Putamen (tissue), 1 donor: ENCODE measurements at places on chromosomes 7 and 10.

DNA sequence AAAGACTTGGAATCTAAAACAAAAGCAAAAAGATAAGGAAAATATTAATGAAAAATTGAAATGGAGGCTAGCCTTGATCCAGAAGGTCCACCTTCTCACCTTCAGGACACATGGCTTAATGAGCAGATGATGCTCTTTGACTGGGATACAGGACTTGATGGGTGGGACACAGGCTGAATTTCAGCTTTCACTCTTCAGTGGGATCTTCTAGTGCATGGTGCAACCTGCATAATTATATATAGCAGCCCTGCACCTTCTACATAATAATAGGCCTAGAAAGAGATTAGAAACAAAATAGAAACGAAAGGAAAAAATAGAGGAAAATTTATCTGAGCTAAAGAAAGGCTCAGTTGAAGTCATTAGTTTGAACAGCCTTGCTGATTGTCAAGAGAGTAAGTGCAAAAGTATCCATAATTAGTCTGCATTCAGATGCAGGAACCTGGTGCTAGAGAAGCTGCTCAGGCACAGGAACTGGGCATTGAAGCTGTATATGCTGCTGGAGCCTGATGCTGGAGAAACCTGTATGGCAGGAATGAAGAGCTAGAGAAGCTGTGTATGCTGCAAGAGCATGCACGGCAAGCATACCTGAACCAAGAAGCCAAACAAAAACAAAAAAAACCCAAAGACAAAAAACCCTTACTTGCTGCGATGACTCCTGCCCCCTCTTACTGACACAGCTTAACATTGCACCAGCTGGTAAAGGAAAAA lies 19.4 kb downstream of the MKLN1 start:
- no peak for DNase-seq

DNA sequence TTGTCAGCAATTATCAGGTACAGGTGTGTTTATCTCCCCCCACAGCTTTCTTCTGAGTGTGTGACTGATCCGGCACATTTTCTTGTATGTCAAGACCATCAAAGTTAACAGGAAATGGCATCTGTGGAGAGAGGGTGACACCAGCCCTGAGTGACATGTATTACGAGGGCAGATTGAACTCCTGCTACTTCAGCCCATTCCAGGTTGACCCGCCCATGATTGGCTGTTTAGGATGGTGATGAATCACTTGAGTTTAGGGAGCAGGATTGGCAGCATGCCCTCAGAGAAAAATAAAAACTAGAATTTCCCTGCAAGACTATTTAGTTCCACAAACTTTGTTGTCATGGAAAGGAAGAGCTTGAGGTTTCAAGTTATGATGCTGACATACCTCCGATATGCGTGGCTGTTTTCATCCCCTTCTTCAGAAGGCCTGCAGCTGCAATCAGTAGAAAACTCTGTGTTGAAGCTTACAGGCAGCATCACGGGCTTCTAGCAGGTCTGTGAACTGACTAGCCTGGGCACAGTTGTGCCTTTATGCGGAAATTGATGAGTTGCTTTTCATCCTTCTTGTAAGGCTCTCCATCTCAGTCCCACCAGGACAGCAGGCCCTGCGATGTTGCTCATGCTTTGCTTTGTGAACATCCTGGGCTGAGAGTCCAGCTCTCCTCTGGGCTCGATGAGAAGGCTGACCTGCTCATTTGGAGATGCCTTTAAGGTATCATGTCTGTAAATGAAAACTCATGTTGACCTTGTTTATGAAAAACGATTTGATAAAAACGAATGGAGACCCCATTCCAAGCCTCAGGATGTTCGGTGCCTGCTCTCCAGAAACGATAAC lies 8.0 kb upstream of the CELF2 start:
- no peak for DNase-seq

DNA sequence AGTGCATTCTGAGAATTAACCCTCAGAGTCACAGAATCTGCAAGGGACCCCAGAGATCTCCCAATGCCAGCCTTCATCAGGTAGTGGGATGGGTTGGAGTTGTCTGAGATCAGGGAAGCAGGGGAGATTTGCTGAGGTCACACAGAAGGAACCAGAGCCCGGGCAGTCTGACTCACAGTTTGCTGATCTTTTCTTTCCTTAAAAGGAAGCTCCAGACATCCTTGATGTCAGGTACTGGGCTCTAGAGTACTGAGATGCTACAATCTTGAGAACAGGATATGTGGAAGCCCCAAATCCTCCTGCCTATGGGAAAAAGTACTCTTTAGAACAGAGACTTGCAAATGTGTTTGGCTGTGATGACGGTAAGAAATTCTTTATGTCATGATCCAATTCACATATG lies 706 bp downstream of the TBATA start:
- DNase-seq: no peak

DNA sequence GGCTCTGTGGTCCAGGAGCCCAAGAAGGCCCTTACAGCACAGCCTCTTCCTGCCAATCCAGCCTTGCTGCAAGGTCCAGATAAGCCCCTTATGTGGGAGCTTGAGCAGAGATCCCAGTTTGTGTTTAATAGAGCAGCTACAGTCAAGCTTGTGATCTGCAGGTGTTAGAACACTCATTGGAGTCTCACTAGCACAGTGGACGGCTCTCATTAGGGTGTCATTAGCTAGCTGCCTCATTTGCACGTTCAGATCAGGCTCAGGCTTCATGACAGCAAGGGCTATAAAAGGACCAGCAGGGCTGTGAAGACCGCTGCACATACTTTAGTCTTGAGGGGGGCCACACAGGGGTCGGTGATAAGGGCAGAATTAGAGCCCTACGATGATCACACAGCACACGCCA lies 443.2 kb downstream of the RPS24 start:
- DNase-seq: no peak
